ENCODE measurements at places on chromosomes 5 and 9. TPM values are rescaled to one million over a fixed set of nuclear protein-coding genes. Genes with fewer than 3 reads are reported as not detected.

The CD72 gene
- 2.2 TPM for total RNA-seq

The NUTM2G gene
- not detected for total RNA-seq

GRCh38 chr5:179840321-179840720 is 18.3 kb downstream of the MRNIP start:
- DNase-seq: no peak

The GPR151 gene
- not detected for total RNA-seq

DNA sequence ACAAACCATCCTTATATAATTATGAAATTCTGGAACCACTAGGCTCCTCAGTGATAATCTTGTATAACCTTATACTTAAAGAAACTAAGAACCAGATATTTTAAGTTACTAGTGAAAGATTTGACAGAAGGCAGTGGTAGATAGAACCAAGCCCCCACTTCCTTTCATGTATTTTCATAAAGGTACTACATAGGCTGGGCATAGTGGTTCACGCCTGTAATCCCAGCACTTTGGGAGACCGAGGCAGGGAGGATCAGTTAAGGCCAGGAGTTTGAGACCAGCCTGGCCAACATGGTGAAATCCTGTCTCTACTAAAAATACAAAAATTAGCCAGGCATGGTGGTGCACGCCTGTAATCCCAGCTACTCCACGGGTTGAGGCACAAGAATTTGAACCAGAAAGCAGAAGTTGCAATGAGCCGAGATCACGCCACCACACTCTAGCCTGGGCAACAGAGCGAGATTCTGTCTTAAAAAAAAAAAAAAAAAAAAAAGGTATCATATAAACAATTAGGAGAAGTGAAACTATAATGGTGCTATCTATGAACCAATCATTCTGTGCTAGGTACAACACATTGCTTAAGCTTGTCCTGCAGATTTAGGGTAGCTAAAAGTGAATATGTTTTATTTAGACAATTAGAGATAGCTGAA is 27.9 kb upstream of the DTWD2 start:
- no peak for DNase-seq

DNA sequence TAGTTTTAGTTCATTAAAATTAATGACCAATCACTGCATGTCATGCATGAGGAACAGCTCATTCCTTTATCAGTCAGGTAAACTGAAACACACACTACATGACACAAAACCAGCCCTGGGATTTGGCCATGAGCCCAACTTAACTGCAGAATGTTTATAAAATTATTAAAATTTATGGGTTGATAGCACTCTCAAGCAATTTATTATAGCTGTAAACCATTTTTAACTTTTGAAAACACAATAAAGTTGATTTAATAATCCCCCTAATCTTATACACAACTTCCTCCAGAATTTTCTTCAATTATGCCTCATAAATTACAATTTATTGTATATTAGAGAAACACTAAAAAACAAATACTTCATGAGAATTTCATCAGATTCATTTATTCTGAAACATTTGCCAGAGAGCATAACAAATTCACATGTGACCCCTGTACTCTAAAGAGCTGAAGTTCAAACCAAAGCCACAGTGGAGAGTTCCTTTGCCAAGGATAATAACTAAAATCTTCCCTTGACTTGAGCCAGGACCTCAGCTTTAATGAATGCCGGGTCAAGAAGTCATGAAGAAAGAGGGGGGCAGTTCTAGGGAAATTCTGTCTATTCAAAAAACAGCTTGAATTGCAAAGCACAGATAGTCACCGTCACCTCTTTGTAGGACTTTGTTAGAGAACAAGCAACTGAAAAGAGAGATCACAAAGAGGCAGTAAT is 763.7 kb upstream of the GRAMD2B start:
- no peak for DNase-seq

The PCDHA13 gene
- total RNA-seq: 0.56 TPM

- no peak for DNase-seq
Measured at GRCh38 chr9:136209786-136210185, 4.9 kb upstream of the LHX3 start.

The MED22 gene
- total RNA-seq: 51.2 TPM

- no peak for DNase-seq
Measured at GRCh38 chr5:60522292-60522905, 177.6 kb downstream of the DEPDC1B start.

All from thoracic aorta (tissue), 2 donors.